ENCODE measurements at places on chromosomes 2 and 18. TPM values are rescaled to one million over a fixed set of nuclear protein-coding genes. Genes with fewer than 3 reads are reported as not detected.

Gene ESPNL
- total RNA-seq = 0.57 TPM

Gene STON1
- total RNA-seq = 20.1 TPM

Gene STARD6
- total RNA-seq = not detected

Gene CYP27C1
- total RNA-seq = not detected

Gene GKN1
- total RNA-seq = 0.22 TPM

Gene NOP58
- 65.7 TPM for total RNA-seq

Gene APLF
- 6.9 TPM for total RNA-seq

Gene ANKRD29
- 0.22 TPM for total RNA-seq

Gene CTAGE1
- total RNA-seq = not detected

Gene TMEFF2
- total RNA-seq = not detected

Gene GDF7
- total RNA-seq = under 0.01 TPM

Gene ACOXL
- total RNA-seq = not detected

Gene SP100
- total RNA-seq = 104 TPM
